HCEC 1CT (cell line): ENCODE measurements at places on chromosomes 4 and X.

DNA sequence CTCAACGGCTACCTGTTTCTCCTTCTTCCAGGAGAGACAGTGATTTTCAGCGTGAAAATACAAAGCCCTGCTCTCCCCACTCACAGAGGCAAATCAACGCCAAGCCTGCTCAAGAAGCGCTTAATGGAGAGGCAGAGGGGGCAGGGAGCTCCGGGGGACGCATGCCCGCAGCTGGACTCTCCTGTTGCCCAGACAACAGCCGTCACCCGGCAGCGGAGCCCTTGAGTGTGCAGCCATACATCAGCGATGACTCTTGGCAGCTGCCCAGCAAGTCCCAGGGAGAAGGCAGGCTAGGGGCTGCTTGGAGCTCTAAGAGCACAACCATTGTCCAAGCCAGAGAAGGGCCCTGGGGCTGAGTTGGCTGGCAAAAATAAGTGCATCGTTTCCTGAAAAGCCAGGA is 71.0 kb upstream of the AFAP1 start:
- DNase-seq = no peak

DNA sequence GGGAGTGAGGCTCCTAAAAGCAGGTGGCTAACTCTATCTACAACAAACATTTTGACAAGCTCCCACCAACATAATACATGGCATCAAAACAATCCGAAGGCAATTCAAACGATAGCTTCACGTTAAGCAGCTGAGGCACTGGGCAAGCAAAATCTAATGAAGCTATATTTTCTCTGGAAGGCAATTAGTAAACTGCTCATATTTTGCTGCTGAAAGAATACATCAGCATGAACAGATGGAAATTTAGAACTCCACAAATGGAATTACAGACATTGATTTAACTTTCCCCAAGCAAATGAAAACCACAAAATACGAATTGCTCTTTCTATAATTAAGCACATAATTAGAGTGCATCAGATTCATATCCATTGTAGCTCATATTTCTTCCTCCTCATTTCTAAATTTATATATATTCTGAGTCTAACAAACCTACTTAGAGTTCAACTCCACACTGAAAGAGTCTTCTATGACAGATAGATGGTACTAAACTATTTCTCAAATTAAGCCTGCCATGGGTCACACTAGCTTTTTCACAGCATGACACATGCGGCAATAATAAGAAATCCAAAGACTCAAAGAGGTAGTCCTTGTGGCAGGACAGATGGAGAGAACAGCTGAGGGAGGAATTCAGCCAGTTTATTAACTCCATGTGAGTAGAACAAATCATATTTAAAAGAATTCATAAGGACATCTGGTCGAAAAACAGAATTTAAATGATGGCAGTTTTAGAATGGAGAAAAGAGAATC is 305.4 kb downstream of the MAPK10 start:
- DNase-seq = no peak

DNA sequence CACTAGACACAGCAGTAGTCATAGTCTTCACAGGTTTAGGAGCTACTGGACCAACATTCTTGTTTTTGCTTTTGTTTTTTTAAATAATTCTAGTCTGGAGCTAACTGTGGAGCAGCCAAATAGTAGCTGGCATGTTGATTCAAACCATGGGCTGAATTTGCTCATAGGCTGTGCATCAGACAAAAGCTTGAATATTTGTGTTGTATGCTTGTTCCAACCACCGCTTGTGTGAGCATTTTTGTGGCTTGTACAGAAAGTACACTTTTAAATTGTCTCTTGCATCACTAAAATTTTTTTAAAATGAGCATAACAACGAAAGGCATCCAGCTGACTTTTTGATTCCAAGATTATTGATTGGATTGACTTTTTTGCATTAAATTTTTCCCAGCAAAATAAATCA is 39.6 kb downstream of the CCNI start:
- DNase-seq = peak; percentile 77

DNA sequence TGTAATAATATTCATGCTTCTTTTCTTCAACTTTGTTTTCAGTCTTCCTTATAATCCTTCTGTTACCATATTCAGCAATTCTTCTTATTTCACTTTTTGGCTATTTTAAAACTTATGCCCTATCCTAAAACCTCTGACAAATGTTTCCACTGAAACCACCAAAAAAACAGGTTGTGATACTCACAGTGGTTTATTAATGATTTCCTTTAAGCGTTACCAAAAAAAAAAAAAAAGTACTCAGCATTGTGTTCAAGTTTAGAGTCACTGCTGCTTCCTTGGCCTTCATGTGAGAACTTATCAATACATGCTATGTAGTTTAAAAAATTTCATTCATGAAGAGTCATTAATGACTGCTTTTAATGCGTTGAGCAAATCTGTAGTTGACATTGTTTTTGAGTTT is 35.4 kb upstream of the UGT2A3 start:
- DNase-seq = no peak

- DNase-seq = no peak
These were observed 300.7 kb upstream of the MAGEC2 start for GRCh38 chrX:142505839-142506238.

DNA sequence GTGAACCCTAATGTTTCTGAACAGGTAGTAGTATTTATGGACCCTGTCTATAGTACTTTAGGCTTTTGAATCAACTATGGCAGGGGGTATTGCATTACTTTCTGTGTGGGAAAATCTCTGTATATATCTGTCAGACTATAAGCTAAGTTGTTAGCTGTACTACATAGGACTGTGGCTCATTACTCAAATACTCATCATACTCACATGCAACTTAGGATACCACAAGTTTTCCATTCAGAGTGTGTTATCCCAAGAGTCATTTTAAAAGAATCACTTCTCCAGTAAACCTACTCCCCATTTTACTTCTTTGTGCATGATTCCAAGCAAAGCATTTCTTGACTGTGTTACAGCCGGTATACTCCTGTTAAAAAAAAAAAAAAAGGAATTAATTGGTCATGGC is 95.6 kb downstream of the PHOX2B start:
- DNase-seq = no peak

- no peak for DNase-seq
These were observed 4.6 kb downstream of the TXK start for GRCh38 chr4:48129307-48130014.

DNA sequence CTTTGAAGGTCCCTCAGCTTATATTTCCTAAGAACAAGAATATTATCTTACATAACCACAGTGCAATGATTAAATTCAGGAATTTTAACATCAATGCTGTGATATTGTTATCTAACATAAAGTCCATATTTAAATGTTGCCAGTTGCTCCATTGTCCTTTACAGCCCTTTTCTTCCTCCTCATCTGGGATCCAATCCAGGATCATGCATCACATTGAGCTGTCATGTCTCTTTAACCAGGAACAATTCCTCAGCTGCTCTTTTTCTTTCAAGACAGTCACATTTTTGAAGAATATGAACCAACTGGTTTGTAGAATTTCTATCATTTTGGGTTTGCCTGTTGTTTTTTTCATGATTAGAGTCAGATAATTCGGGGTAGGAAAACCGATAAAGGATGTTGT is 12.0 kb downstream of the TMSB4X start:
- peak; percentile 35 for DNase-seq

DNA sequence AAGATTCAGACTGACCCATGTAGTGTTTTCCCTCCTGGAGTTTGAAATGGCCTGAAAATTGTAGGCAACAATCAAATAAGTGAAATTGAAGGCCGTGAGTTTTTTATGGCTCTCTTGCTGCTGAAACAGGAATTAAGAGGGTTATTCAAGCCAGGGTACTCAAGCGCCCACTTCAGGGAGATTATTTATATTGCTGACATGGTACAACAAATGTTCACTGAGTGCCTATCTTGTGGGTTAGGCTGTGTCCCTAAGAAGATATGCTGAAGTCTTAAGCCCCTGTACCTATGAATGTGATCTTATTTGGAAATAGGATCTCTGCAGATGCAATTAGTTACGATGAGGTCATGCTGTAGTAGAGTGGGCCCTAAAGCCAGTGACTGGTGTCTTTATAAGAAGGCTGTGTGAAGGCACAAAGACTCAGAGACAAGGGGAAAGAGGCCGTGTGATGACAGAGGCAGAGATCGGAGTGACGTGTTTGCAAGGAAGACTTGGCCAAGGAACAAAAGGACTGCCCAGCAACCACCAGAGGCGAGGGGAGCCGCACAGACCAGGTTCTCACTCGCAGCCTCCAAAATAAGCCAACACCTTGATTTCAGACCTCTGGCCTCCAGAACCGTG is 72.9 kb downstream of the MED28 start:
- DNase-seq = no peak

DNA sequence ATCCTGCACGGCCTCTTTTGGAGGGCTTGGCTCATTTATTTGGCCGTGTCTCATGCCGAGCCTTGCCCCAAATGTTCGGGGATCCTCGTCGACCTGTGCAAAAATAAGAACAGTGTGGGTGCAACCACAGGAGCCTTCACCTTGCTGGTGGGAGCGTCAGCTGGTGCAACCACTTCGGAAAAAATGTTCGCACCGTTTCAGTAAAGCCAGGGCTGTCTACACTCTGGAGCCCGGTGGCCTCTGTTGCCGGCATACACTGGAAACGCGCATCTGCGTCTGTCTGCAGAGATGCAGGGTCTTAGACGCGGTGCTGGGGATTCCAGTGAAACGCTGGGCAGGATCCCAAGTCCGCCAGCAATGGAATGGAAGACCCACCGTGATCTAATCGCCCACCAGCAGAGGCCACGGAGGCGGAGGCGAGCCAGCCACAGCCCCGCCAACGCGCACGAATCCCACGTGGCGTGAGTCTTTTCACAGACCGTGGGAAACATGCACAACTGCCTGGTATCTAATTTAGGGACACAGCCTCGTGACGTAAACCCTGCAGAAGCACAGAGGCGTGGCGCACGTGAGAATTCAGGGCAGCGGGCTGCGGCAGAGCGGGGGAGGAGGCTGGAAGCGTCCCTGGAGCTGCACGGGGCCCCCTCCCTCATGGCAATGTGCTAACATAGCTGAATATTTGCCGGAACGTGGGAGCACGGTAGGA is 13.8 kb upstream of the MXD4 start:
- DNase-seq = no peak

DNA sequence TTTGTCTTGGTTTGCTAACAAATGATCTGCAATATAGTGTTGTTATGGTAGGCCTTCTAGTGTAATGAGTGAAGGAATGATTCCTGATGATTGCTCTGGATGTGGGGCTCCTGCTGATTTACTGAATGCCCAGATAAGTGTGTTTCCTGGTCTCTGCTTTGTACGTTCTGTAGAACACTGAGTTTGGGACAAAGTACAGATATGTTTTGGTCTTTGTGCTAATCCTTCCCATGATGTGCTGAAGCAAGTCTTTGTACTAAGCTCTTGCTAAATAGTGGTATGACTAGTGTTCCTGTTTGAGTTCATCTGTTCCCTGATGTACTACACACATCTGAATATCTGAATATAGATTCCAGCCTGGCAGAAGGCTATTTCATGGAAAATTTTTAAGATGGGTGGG is 36.9 kb upstream of the XIAP start:
- no peak for DNase-seq

- DNase-seq = peak; percentile 14
These were observed 5.2 kb downstream of the MAP9 start for GRCh38 chr4:155371432-155372043.

DNA sequence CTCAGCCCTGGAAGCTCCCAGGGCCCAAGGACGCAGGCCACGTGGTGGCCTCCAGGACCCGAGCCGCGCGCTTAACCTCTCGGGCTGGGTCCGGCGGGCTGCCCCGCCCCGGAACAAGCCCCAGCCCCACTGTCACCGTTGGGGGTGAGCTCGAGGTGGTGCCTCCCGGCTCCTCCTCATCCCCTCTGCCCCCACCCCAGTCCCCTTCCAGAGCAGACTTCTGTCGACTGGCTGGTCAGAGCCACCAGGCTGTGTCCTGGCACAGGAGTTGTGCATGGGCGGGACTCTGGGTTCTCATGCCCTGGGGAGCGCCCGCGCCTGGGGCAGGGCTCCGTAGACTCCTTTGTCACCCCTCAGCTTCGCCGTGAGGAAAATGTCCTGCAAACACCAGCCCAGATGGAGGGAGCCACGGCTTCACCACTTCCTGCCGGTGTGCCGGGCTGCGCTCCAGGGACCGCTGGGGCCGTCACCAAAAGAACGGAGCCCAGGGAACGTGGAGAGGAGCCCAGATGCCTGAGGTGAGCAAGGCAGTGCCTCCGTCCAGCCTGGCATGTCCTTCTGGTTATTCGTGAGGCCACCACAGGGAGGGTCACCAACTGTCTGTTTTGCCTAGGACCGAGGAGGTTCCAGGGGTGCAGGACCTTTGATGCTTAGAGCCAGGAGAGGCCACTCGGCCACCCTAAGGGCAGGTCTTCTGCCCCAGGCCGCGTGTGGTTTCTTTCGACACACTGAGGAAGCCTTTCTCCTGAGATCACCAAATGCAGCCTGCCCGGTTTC is 7.1 kb upstream of the RGS12 start:
- DNase-seq = no peak

DNA sequence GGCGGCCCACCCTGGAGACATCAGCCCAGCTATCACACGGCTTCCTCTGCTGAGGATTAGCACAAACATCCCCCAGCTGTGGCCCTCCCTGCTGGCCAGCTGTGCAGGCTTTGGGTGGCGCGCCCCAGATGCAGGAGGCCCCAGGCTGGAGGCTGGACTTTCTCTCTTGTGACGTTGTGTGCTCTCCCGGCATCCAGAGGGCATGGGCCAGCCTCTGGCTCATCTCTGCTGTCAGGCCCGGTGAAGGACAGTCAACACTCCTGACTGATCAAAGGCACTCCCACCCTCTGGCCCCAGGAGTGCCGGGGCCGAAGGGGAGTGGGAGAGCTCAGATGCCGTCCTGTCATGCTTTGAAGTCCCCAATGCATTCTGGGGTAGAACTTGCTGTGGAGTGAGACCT is 29.9 kb upstream of the PJA1 start:
- no peak for DNase-seq

DNA sequence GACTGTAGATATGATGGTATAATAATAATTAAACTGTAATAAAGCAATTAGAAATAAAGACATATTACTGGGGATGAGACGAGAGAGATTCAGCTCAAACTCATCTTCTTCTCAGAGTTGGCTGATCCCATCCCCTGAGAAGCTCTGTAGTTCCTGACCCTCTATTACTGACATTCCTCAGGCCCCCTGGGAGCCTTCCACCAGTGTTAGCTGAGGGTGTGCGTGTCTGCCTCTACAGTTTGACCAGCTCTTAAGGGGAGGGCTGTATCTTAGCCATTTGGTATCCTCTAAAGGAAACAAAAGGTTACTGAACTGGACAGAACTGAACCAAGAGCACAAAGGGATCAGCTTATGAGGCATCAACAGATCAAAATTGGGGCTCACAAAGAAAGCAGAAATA is 11.2 kb downstream of the FHDC1 start:
- DNase-seq = no peak

GRCh38 chr4:172073590-172073989 is 260.4 kb downstream of the GALNTL6 start:
- no peak for DNase-seq

GRCh38 chr4:30840571-30840970 is 120.4 kb downstream of the PCDH7 start:
- no peak for DNase-seq

GRCh38 chrX:130097507-130098209 is 12.6 kb downstream of the ELF4 start:
- DNase-seq = no peak
